ENCODE measurements at places on chromosomes 6 and 20. TPM values are rescaled to one million over a fixed set of nuclear protein-coding genes. Genes with fewer than 3 reads are reported as not detected.

GRCh38 chr6:116004841-116005815 lies 55.6 kb downstream of the FRK start:
- H3K36me3 ChIP-seq, result no peaks in the 10 kb centered on the region
- H3K27me3 ChIP-seq, result peaks cover 18% of the 10 kb centered on the region
- no peak overlapping the region for H3K4me3 ChIP-seq
- no peak overlapping the region for H3K27ac ChIP-seq
- DNase-seq, result no peak
- no peaks in the 10 kb centered on the region for H3K4me1 ChIP-seq

DNA sequence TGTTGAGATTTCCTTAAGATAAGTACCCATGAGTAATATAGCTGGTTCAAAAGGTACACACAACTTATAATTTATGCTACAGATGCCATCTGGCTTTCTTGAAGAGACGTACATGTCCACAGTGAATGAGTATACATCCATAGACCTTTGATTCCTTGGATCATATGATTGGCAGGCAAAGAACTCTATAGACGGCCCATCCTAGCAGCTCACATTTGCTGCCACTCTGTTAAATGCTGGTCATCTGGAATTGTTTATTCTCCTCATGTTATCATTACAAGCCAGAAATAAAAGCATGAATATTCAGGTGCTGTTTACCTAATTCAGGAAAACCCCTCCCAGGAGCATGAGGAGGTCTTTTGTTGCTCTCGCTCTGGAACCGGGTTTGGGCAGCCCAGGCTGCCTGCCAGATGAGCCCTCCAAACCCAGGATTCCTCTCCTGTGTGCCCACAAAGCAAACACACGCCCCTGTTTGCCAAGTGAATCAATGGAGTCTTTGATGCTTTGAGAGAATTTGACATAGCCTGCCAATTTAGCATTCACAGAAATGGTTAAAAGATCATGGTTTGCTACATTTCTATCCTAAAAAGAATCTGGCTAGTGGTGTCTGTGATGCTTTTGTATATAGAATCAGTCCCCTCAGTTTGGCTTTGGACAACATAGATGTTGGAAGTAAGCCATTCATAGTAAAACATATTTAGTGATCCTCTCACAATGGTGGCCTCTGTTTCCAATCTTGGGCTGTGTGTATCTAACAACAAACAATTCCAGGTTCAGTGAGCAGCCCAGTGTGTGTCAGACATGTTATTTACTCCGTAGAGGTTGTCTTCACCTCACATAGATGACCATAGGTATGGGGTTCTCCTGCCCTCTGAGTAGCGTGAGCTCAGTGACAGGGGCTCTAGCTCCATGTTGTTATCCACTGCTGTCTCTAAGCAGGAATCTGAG lies 17.5 kb upstream of the PLCG1 start:
- H3K27me3 ChIP-seq, result no peaks in the 10 kb centered on the region
- no peak overlapping the region for H3K4me3 ChIP-seq
- H3K4me1 ChIP-seq, result peaks cover 14% of the 10 kb centered on the region
- H3K36me3 ChIP-seq, result peaks cover 60% of the 10 kb centered on the region
- no peak overlapping the region for H3K27ac ChIP-seq
- DNase-seq, result no peak

Gene IRF4
- total RNA-seq, result 184 TPM

- H3K27me3 ChIP-seq, result peaks cover 23% of the 10 kb centered on the region
- DNase-seq, result no peak
- H3K4me3 ChIP-seq, result no peak overlapping the region
- no peak overlapping the region for H3K27ac ChIP-seq
Observed at GRCh38 chr20:577167-577791, 32.8 kb downstream of the TCF15 start.

Gene TBXT
- total RNA-seq, result not detected

DNA sequence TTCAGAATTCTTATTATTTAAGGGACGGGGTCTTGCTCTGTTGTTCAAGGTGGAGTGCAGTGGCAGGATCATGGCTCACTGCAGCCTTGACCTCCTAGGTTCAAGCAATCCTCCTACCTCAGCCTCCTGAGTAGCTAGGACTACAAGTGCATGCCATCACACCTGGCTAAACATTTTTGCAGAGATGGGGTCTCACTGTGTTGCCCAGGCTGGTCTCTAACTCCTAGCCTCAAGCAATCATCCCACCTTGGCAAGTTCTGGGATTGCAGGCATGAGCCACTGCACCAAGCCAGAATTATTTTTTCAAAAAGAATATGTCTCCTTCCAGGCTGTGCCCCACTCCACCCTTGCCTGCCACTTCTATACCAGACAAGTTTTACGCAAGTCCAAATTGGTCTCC lies 190.1 kb upstream of the SUPT3H start:
- no peak overlapping the region for H3K4me3 ChIP-seq
- H3K4me1 ChIP-seq, result peaks cover 7% of the 10 kb centered on the region
- peaks cover 5% of the 10 kb centered on the region for H3K36me3 ChIP-seq
- no peak for DNase-seq
- no peak overlapping the region for H3K27ac ChIP-seq
- peaks cover 5% of the 10 kb centered on the region for H3K27me3 ChIP-seq

DNA sequence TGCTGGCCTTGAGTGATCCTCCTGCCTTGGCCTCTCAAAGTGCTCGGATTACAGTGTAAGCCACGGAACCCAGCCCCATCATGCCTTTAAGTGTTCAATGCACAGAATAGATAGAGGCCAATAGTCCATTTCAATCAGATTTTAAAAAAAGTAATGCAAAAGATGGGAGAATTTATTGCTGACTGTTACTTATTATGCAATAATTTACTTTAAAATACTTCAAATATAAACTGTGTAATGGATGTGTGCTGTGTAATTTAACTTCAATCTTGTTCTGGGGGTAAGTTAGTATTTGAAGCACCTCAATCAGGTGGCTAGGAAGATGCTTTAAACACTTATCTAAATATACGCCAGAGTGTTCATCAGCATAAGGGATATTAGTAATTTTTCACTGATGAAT lies 51.7 kb upstream of the BCLAF1 start:
- H3K4me1 ChIP-seq, result no peaks in the 10 kb centered on the region
- no peak overlapping the region for H3K27ac ChIP-seq
- no peaks in the 10 kb centered on the region for H3K36me3 ChIP-seq
- no peak overlapping the region for H3K4me3 ChIP-seq
- no peak for DNase-seq
